ENCODE measurements at places on chromosomes 5 and 9.

DNA sequence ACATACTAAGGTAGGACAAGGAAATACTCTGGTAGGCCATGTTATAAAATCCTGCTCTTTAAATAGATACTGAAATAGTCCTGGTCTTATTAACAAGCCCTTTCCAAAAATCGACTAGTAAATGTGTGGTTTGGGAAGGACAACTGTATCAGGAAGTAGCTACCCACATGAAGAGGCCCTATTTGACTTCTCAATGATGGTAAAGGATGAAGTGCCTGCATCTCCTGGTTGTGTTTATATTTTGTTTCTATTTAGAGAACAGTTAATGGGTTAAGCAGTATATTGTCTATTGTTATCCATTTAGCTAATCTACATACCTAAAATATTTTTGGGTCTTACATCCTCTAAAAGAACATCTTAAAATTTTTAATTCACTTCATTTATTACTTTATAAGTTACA lies 12.5 kb downstream of the GDF9 start:
- DNase-seq, result no peak

DNA sequence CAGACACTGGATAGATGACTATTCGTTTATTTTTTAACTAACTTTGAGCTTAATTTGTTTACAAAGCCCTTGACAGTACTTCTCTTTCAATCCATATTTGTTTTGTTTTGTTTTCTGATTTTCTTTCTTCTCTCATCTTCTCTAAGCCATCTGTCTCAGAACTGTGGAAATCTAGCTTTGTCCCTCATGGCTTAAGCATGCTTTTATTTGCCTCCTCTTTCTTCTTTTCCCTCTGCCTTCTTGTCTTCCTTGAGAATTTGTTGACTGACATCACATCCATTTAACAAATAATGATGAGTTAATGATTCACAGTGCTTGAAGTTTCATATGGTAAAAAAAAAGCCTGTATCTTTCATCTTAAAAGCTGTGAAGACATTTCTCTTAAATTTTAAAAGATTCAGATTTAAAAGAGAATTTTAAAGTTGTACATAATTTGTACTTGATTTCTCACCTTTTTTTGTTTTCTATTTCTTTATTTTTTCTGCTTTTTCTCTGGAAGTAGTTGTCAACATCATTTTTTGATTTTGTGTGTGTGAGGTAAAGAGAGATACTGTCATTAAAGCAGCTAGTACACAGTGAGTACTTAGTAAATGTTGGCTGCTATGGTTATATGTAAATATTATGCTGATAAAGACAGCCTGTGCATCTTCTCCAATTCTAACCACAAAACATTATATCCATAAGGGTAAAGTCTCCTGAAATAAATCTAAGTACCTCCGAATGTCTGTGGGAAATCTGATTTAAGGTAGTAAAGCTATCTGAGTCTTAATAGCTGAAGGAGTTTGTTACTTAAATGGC lies 13.9 kb upstream of the SGCD start:
- DNase-seq, result no peak

- no peak for DNase-seq
Measured at GRCh38 chr9:116697887-116698286, 10.8 kb downstream of the TRIM32 start.

DNA sequence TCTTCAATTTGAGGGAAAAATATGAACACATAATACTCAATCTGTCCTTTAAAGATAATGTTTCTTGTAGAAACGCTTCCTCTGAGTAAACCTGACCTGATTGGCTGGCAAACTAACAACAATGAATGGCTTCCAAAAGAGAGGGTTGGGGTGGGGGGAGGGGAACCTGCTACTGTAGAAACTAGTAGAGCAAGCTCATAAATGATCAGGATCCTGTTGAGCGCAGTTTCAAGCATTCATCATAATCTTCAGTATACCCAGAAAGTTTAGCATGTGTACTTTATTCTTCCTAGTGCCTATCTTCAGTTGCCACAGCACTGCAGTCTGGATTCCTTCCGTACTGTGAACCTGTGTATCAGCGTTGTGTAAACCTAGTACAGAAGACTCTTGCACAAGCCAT lies 63.0 kb upstream of the FCHO2 start:
- DNase-seq, result no peak

DNA sequence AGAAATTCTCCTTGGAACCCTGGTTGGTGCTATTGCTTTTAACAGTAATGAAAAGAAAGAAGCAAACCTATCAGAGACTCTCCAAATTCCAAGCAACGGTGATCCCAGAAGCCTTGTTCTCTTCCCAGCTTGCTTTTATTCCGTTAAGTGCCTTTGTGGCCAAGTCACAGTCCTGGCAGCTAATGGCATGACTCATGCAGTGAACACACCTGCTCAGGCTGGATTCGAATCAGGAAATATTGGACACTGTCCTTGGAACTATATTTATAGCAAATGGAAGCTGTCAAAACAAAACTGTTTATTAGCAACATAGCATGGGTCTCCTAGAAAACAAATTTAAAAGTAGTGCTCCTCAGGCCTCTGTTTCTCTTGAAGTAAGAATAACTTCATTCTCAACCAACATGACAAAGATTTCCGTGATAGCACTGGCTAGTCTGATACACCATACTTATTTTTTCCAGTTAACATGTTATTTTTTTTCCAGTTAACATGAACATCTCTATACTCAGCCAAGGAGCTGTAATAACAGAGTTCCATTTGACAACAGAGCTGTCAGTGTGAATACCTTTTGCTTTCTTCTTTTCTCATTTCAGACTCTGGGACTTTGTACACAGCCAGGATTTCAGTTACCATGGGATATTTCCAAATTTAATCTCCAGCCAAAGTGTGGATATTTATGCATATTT lies 502.4 kb downstream of the GADD45G start:
- no peak for DNase-seq

GRCh38 chr5:142478113-142478512 lies 153.3 kb upstream of the SPRY4 start:
- DNase-seq, result no peak

DNA sequence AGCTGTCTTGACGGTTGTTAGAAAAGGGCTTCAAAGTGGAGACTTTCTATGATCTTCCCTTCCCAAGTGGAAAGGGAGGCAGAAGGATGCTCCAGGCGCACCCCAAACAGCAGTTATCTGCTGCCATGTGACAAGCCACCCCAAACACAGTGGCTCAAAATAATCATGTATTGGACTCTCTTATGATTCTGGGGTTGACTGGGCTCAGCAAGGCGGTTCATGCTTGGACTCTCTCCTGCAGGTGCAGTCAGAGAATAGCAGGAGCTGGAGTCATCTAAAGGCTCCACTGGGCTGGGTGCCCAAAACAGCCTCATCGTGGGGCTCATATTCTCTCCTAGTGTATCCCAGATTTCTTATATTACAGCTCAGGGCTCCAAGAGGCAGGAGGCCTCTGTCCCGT lies 177.6 kb upstream of the IER5L start:
- no peak for DNase-seq

DNA sequence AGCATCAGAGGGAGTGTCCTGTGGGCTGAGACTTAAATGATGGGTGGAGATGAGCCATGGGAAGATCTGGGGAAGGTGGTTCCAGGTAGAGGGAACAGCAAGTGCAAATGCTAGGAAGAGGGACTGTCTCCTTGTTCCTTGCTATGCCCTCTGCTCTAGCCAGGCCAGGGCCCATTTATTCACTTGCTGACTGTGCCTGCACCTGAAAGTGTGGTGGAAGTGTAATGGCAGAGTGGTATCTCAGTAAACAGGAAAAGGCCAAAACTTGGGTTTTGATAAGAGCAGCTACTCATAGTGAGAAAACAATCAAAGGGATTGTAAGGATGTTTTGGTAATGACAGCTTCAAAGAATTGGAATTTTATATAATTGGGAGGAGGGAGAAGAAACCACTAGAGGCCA lies 32.4 kb downstream of the TLE4 start:
- no peak for DNase-seq

DNA sequence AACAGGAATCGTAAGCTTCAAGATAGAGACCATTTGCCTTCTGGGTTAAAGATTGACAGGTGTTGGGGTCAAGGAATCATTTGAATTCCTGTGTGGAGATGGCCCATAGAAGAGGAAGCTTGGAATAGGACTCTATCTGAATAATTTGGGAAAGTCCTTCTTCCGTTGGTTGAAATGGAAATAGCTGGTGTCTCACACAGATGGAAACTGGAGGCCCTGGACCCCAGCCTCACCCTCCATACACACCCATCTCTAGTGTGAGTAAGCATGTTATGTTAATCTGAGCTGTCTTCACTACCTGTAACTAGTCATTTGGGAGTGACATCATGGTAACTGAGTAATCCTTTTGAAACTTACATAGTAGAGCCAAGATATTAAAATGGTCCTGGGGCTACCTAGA lies 184.4 kb downstream of the CD180 start:
- DNase-seq, result no peak

DNA sequence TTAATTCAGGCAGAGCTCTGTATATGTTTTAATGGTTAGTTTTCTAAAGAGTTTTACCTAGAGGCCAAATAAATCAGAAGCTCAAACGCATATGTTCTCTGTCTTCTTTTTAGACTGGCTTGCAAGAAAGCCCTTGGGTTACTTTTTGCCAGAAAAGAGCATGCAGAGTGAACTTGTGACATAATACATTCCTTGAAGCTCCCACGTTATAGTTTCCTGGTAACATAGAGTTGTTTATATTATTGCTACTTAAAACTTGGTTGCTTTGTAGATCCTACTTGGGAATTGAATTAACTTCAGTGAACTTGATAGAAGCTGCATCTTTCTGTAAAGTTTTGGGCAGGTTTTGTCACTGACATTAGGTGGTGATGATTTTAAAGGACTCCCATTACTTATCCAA lies 102.9 kb downstream of the C9orf152 start:
- no peak for DNase-seq

DNA sequence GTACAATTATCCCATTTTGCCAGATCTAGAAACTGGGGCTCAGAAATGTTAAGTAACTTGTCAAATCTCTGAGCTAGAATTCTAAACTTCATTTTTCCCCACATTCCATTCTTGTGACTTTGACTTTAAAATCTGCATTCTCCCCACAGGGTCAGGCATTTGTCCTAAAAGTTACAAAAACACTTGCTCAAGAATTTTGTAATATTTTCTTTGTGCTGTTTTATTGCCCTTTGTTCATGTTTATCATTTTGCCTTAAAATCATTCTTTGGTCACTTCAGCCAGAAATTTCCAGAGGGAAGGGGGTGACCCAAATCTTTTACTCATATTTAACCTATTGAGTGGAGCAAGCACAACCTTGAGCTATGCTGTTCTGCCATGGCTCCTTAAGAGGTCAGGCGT lies 120.1 kb upstream of the CCL21 start:
- DNase-seq, result no peak

DNA sequence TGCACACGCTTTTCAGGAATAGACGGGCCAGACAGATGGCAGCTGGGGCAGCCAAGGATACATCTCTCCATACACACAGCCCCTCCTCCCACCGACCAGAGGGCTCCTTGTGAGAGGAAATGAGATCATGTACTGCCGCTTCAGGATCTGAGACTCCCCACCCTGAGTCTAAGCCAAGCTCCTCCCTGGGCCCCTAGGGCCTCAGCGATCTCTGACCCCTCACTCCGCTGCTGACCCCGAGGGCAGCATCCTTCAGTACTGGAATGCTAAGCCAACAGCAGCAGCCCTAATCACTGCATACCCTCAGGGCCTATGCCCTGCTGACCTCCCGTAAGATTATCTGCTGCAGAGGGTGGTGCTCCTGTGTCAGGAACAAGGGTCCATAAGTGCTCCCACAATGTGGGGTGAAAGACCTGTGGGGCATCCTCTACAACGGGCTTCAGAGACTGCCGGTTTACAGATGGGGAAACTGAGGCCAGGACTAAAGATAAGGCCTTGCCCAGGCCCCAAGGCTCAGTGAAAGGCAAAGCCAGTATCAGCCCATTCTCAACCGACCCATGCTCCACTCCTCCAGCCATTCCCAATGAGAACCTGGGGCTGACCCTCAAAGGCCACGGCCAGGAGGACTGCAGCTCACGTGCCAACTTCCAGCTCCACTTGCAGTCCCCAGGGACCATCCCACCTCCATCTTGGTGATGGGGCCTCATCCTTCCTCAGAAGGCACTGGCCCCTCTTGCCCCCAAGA lies 37.5 kb downstream of the BICD2 start:
- DNase-seq, result no peak

DNA sequence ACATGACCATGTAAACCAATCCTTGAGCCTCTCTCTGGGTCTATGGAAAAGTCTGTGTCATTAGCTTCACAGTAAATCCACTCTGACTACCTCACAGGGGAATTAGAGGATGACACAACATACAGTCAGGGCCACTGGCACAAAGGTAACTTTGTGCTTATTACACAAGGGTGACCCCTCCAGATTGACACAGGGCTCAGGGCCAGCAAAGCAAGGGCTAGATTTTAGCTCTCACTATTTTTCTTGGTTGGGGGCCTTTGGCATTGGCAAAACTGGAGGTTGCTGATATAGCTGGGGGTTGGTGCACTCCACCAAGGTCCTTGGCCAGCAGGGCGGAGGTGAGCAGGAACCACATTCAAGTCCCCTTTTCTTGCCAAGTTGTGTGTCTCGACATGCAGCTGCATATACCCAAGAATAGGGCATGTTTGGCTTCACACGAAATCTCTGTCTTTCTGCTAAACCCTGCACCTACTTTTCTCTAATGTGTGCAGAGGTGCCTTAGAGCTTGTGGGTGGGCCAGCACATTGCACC lies 15.2 kb upstream of the OSMR start:
- no peak for DNase-seq

DNA sequence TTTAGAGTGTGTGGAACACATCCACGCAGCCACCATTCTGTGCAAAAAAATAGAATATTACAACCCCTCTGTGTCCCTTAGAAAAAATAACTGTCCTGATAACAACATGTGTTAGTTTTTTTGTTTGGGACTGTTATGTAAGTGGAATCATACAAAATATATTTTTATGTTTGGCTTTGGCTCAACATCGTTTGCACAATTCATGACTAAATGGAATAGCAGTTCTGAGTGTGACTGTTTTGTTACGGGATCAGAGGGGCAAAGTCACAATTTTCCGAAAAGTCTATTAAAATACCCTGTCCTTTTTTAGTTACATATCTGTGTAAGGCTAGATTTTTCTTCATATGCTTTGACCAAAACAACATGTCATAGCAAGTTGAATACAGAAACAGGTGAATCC lies 12.8 kb downstream of the MTREX start:
- DNase-seq, result no peak

- no peak for DNase-seq
Measured at GRCh38 chr5:139088024-139088423, 110.1 kb downstream of the SIL1 start.

- DNase-seq, result no peak
Measured at GRCh38 chr5:51096859-51097258, 286.4 kb upstream of the ISL1 start.

DNA sequence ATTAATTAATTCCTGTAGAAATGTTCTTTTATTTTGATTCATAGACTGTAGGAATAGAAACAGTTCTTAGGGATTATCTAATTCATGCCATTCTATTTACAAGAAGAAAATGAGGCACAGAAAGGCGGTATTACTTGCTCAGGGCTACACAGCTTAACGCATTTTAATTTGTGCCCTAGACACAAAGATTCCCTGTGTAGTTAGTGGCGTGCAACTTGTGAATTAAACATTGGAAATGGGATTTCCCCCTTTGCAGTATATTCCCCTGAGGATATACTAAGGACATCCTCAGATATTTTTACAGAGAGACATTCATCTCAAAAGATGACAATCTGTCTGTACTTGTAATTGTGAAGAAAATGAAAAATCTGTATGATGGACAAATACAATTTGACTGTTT lies 108.1 kb downstream of the SGCD start:
- no peak for DNase-seq
